ENCODE measurements at places on chromosomes 3 and 15.

DNA sequence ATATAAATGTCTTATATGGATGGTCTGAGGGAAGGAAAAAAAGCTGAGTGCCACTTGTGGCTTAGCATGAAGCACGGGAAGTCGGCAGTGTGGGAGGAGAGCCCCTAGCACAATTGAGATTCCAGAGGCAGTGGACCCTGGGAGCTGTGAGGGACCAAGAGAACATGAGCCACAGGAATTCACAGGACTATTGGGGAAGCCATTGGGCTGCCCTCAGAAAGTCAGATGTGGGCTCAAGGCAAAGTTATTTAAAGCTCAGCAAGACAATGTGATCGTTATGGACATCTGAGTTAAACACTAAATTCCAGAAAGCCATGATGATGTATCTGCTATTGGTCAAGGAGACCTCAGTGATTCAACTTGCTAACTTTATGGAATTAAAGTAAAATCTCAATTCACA, 380.8 kb upstream of the IL12A start:
- DNase-seq = no peak

GRCh38 chr3:8885536-8886316, 77.5 kb downstream of the RAD18 start:
- DNase-seq = no peak

DNA sequence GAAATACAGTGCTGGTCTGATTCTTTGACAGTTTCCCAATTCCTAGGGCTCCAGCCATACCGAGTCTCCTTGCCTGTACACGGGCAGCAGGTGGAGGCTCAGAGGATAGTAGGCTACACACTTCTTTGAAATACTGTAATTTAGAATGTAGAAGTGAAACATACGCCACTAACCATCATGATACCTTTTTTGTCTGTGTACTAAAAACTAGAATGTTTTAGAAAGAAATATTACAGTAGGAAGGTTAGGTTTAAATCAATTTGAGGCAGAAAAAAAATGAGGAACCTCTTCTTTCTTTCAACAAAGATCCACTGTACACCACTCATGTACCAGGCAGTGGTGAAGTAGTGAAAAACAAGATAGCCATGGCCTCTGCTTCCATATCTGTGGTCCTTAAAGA, 354.7 kb downstream of the MCTP2 start:
- DNase-seq = no peak

DNA sequence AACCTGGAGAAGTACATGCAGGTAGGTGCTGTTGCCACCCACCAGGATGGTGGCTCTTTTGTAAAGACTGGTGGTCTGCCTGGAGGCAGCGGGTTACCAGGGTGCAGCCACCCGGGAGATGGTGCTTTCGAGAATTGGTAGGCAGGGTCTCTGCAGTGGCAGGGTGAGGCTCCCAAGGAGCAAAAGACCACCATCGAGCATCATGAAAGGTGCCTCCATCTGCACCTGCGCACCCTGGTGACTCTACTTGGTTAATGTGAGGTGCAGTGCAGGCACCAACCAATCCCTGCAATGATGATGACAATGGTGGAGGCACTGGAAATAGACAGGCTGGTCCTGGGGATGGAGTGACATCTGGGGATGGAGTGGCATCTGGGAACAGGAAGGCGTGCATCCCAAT, 236.7 kb downstream of the ADAMTS17 start:
- DNase-seq = no peak

GRCh38 chr3:153254361-153254760, 92.3 kb downstream of the RAP2B start:
- no peak for DNase-seq

GRCh38 chr3:150352931-150353330, 55.2 kb upstream of the TSC22D2 start:
- DNase-seq = no peak

DNA sequence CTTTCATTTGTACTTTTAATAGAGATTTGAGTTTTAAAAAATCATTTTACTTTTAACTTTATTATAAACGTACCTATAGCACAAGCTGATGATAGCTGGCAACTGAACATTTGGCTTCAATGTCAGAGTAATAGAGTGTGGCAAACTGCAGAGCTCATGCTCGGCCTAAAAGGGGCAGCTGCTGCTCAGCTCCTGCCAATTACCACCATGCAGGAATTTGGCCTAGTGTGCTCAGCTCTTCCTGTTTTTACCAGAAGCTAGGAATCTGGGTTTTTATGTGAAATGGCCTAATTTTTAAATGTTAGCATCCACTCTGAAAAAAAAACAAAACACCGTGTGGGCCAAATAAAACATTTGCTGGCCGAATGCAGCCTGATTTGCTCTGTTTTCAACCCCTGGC, 1.8 kb downstream of the IFT122 start:
- DNase-seq = no peak

DNA sequence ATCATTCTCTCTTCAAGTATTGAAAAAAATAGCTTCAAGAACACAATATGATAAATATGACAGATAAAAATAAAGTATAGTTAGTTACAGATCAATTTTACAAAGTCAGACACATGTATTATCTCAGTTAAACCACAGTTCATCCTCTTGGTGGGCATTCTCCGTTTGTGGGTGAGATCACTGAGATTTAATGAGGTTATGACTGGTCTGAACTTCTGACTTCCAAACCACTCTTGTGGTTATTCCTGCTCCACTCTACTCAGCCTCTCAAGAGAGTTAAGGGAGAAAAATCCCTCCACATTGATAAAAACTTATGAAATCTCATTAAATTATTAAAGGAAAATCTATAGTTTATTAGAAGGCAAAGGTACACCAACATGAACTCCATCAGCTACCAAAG, 229.9 kb upstream of the LRTM1 start:
- no peak for DNase-seq

GRCh38 chr3:36814776-36815175, 50.4 kb upstream of the DCLK3 start:
- DNase-seq = no peak

GRCh38 chr3:178849199-178849910, 222.3 kb downstream of the ZMAT3 start:
- no peak for DNase-seq

DNA sequence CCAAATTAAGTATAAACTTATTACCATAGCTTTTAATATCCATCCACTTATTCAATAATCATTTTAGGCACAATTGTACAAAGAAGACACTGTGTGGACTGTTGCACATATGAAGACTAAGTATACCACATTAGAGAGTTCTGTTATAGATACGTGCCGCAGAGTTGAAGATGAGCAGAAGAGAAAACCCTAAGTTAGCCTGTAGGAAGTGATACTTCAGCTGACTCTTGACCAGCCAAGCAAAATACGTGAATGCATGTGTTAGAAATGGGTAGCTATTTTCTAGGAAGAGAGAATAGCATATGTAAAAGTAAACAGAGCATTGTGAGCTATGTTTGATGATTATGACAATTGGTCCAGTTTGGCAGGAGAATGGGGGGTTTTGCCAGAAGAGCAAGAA, 272.0 kb upstream of the ATP11B start:
- DNase-seq = no peak

DNA sequence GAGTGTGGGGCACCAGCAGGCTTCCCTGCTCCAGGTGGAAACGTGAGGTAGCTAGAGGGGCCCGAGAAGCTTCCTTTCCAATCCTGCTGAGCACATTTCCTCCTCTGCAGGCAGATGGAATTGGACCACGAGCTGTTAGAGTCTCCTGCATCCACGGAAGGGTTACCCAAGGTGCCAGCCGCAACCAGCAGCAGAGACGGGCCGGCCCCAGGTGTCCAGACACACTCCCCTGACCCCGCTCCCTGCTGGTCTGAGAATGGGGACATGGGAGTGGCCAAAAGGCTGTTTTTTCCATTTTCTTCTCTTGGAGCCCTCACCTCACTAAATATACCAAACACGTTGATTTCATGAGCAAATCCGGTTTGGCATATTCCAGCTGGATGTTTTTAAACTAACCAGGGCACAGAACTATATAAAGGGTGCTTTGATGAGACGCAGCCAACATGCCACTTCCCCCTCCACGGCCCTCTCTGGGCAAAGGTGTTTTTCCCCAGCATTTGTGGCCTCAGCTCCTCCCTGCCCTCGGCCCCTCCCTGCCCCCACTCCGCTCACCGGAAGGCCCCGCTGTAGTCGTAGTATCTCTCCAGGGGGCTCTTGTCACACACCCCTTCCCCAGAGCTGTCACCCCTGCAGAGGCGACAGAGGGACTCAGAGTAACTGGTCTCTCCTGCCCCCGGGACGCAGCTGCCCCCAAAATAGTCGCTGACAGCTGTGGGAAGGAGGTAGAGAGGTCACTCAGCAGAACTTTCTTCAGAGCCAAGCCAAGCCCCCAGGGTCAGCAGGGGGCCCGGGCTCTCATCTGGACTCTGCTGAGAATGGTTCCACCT, 7.0 kb downstream of the MELTF start:
- no peak for DNase-seq

DNA sequence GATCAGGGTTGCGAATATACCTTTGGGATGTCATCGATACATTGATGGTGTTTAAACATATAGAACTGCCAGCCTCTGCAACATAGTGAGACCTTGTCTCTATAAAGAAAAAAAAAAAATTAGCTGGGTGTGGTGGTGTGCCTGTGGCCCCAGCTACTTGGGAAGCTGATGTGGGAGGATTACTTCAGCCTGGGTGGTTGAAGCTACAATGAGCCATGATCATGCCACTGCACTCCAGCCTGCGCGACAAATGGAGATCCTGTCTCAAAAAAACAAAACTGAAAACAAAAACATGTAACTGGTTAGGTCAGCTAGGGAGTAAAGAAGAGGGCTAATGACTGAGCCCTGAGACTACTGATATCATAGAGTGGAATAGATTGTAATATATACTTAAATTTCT, 30.7 kb upstream of the MGA start:
- DNase-seq = no peak

DNA sequence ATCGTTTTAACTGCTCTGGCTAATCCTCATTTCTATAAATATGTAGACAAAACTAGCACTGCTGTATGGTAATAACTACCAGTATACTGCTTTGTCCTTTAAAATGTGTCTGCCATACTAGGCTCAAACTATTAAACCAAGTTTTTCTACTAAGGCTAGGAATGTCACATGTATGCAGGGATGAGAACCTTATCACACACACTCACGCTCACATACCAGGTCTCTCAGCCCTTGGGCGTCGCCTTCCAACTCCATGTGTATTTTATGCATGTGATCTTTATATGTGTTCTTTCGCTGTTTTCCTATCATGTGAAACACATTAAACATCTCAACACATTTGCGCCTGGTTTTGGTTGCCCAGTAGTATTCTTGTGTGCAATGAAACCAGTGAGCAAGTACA, 32.6 kb downstream of the ATP2C1 start:
- no peak for DNase-seq

DNA sequence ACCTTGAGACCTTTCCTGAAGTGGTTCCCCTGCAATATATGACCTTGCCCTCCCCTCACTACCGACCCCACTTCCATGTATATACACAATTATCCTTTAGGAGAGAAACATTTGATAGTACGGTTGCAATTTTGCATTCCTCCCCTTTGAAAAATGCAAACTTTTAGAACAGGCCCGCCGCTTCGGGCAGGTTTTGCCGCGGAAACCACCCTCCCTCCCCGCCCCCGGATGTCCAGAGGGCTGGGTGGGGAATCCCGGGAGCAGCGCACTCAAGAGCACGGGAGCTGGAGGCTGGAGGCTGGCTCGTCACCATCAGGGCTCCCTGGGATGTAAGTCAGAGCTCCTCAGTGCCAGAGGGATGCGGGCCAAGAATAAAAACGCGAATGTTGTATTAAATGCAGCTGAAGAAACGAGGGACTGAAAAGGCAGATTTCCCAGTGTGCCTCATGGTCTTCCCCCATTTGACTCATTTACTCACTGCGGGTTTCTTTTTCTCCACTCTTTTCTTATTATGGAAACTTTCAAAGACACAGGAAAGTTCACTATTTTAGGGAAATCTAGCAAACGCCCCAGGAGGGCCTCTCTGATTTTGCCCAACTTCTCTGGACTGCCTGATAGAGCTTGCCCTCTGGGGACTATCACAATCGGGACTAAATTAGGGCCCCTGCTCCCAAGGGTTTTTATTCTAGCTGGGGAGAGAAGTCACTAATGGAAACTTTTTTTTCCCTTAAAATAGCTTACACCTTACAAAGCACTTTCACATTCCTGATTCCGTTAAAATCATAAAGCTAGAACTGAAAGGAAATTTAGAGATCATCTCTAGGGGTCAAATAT, 2.9 kb upstream of the USP3 start:
- DNase-seq = no peak

- DNase-seq = no peak
Observed at GRCh38 chr15:83835479-83835878, 181.6 kb downstream of the ADAMTSL3 start.

GRCh38 chr15:69340243-69340900, 41.7 kb downstream of the PAQR5 start:
- DNase-seq = no peak

- no peak for DNase-seq
Observed at GRCh38 chr15:82877825-82878224, 68.4 kb downstream of the WHAMM start.

- no peak for DNase-seq
Observed at GRCh38 chr3:53778153-53778552, 68.1 kb downstream of the CHDH start.

DNA sequence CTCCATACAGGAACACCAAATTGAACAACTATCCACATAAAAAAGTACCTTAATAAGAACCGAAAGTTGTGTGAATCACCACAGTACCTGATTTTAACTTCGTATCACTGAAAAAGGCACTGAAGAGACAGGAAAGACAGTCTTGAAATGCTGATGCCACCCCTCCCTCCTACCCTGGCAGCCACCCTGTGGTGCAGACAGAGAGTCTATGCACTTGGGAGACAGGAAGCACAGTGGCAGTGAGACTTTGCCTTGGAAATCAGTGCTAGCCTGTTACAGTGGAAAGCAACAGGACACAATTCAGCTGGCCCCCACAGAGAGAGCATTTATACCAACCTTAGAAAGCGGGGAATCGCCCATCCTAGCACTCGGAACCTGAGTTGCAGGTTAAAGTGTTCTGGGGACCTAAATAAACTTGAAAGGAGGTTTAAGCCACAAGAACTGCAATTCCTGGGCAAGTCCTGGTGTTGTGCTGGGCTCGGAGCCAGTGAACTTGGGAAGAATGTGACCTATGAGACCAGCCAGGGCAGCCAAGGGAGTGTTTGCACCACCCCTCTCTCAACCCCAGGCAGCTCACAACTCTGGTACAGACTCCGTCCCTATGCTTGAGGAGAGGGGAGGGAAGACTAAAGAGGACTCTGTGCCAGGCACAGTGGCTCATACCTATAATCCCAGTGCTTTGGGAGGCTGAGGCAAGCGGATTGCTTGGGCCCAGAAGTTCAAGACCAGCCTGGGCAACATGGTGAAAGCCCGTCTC, 240.1 kb downstream of the ISL2 start:
- no peak for DNase-seq

DNA sequence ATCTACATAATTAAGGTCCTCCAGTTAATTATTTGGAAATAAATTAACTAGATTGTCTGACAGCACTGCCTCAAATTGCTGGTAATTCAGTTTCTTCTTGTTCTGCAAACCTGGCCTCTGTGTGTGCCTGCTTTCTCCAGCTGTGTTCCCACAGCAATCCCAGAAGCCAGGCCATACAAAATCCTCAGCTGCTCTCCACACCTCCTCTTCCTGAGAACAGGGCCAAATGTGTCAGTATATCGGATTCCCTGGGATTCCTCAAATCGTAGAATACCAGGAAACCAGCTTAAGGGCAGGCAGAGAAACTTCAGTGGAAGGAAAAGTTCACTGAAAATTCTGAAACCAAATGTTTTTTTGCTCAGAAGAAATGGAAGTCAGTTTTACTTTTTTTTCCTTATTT, 261.4 kb downstream of the ZMAT3 start:
- DNase-seq = no peak

GRCh38 chr3:30311781-30312180, 294.6 kb upstream of the TGFBR2 start:
- DNase-seq = no peak
